ENCODE measurements at places on chromosomes 5 and 9.

GRCh38 chr5:132050661-132051552 lies 9.5 kb upstream of the IL3 start:
- DNase-seq: no peak

DNA sequence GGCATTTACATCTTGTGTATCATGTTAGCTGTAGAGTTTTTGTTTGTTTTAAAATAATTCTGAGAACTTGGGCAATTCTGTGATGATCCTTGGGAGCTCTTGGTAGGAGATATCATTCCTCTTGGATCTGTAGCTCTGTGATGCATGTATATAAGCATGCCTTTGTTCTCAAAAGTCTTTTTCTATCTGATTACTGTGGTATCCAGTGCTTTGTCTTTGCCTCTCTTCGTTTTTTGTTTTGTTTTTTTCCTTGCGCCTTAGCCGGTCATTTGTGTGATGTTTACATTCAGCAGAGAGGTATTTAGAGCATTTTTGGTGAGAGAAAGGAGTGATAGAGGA lies 110.0 kb downstream of the PAM start:
- no peak for DNase-seq

GRCh38 chr5:51387884-51388275 lies 4.6 kb downstream of the ISL1 start:
- DNase-seq: no peak

- DNase-seq: no peak
These were observed 196.6 kb upstream of the OTULINL start for GRCh38 chr5:14385019-14385418.

GRCh38 chr9:113628621-113629020 lies 165.1 kb downstream of the RGS3 start:
- DNase-seq: no peak
